ENCODE measurements at places on chromosomes 13 and 19. TPM values are rescaled to one million over a fixed set of nuclear protein-coding genes. Genes with fewer than 3 reads are reported as not detected.
A peak's percentile ranks its signal among the peaks of the same experiment; 100 is the strongest.

DNA sequence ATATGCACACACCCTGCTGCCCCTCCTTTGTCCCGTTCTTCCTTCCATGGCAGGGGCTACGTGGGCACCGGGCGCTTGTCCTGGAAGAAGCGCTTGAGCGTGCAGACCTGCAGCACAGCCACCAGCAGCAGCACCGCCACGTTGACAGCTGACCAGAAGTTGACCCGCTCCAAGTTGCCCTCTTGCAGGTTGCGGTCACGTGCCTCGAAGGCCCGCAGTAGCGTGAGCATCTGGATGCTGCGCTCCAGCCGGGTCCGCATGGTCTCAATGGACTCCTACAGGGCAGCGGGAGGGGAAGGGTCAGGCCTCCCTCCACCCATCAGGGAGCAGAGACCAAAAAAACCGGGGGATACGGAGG is 3.1 kb downstream of the TMED1 start:
- H3K27ac ChIP-seq: no peak overlapping the region
- peaks cover 50% of the 10 kb centered on the region for H3K36me3 ChIP-seq
- no peak overlapping the region for H3K4me3 ChIP-seq
- H3K4me1 ChIP-seq: peaks cover 6% of the 10 kb centered on the region
- H3K27me3 ChIP-seq: no peaks in the 10 kb centered on the region

DNA sequence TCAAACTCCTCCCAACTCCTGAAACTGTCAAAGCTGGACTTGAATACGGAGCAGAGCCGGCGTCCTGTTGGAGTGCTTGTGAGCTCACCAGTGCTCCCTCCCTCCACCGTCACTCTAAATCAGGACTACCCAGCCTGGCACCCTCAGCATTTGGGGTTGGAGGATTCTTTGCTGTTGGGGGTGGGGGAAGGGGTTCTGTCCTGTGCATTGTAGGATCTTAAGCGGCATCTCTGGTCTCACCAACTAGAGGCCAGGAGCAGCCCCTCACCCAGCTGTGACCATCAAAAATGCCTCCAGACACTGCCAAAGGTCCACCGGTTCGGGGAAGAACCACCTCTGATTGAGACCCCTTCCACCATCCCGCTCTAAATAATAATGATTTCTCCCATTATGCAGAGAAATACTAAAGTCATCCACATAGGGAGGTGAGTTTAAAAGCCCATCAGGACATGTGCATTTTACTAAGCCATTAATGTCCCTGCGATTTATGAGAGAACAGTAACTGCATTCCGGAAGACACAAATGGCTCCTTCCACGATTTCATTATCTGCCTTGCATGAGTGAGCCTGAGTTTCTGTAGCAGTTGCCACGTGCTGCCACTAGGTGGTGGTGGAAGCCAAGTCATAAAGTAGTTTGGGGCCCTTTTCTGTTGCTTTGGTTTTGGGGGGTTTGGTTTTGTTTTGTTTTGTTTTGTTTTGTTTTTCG is 16.1 kb upstream of the USP29 start:
- H3K27me3 ChIP-seq: peaks cover 9% of the 10 kb centered on the region
- peak overlapping the region; percentile 46 for H3K27ac ChIP-seq
- peak overlapping the region; percentile 71 for H3K4me3 ChIP-seq
- peaks cover 6% of the 10 kb centered on the region for H3K4me1 ChIP-seq
- no peaks in the 10 kb centered on the region for H3K36me3 ChIP-seq

DNA sequence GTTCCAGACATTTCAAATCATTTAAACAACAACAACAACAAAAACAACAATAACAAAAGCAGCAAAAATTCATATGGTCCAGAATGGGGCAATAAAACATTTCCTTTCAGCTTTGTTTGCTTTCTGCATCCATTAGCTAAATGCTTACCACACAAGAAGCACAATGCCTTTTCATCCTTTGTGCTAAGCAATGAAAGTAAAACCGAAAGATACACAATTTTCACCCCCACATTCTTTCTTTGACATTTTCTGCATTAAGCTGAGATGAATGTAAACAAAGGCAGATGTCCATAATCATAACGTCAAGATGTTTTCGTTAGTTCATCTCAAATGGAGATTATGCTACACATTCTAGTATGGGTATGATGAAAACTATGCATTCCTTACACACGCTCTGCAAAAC is 568.5 kb downstream of the SLITRK6 start:
- H3K4me3 ChIP-seq: no peak overlapping the region
- no peak overlapping the region for H3K27ac ChIP-seq

GRCh38 chr19:13834244-13835069 is 39.2 kb downstream of the ZSWIM4 start:
- no peaks in the 10 kb centered on the region for H3K27me3 ChIP-seq
- ATAC-seq: no peak
- peaks cover 9% of the 10 kb centered on the region for H3K4me1 ChIP-seq
- peaks cover 85% of the 10 kb centered on the region for H3K36me3 ChIP-seq

DNA sequence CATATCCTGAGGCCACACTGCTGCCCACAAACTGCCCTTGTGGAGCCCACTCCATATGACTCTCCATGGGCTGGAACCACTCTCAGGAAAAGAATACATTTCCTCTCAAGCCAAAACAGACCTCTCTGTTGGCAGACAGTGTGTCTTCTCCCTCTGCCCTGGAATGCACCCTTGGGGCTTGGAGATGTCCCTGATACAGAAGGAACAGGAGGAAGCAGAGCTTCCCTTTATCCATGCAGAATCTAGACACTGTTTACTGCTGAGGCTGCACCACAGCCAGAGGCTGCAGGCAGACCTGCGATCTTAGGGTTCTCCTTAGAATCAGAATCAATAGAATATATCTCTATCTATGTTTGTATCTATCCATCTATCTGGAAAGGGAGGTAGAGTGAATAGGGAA is 26.8 kb upstream of the CYP4F8 start:
- H3K4me1 ChIP-seq: no peaks in the 10 kb centered on the region
- ATAC-seq: no peak
- no peak overlapping the region for H3K27ac ChIP-seq
- H3K36me3 ChIP-seq: no peaks in the 10 kb centered on the region
- H3K27me3 ChIP-seq: peaks cover 19% of the 10 kb centered on the region

DNA sequence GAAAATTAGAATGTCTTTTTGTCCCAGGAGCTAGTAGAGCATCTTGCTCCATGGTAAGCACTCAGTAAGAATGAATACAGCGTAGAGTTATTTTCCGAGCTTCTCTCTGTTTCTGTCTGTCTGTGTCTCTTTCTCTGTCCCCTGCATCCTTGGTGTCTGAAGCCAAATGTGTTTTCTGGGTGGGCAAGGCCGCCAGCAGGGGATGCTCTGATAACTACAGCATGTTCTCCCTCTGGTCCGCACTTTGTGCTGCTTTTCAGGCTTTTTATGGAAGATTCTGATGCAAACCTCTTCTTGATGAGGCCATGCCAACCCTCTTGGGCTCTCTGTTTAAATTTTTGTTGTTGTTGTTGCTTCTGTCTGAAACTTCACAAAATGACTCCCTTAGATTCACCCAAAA is 142.8 kb upstream of the UBL3 start:
- H3K36me3 ChIP-seq: no peaks in the 10 kb centered on the region
- no peaks in the 10 kb centered on the region for H3K27me3 ChIP-seq
- no peak overlapping the region for H3K27ac ChIP-seq
- no peak overlapping the region for H3K4me3 ChIP-seq
- no peak for ATAC-seq
- H3K4me1 ChIP-seq: no peaks in the 10 kb centered on the region

DNA sequence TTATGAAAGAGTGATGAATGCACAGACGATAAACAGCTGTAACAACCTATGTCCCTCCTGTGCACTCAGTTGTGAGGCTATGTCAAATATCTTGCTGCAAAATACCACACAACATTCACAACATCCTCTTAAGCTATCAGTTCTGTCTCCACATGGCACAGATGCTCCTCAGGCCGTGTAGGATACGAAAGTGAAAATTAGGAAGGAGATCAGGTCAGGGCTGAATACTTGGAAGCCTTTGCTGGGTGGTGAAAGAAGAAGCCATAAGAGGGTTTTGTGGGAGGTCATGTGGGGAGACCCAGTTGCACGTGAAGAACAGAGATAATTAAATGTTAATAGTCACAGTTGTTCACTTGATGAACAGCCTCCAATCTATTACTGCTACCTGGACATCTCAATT is 58.9 kb downstream of the RXFP2 start:
- peaks cover 10% of the 10 kb centered on the region for H3K4me1 ChIP-seq
- no peaks in the 10 kb centered on the region for H3K27me3 ChIP-seq
- H3K27ac ChIP-seq: no peak overlapping the region
- H3K36me3 ChIP-seq: no peaks in the 10 kb centered on the region
- H3K4me3 ChIP-seq: no peak overlapping the region

- H3K4me3 ChIP-seq: no peak overlapping the region
- no peak for ATAC-seq
- H3K27ac ChIP-seq: no peak overlapping the region
- no peaks in the 10 kb centered on the region for H3K36me3 ChIP-seq
- H3K27me3 ChIP-seq: no peaks in the 10 kb centered on the region
These were observed 773.2 kb upstream of the SLC10A2 start for GRCh38 chr13:103839460-103839859.

- H3K27ac ChIP-seq: no peak overlapping the region
- H3K27me3 ChIP-seq: no peaks in the 10 kb centered on the region
- peaks cover 10% of the 10 kb centered on the region for H3K4me1 ChIP-seq
- ATAC-seq: no peak
- no peak overlapping the region for H3K4me3 ChIP-seq
These were observed 195.8 kb downstream of the FOXO1 start for GRCh38 chr13:40470660-40471059.

GRCh38 chr13:108352599-108352998 is 83.1 kb downstream of the TNFSF13B start:
- no peak overlapping the region for H3K27ac ChIP-seq
- H3K4me3 ChIP-seq: no peak overlapping the region
- ATAC-seq: no peak
- no peaks in the 10 kb centered on the region for H3K27me3 ChIP-seq
- H3K36me3 ChIP-seq: no peaks in the 10 kb centered on the region

GRCh38 chr19:18985257-18985656 is 44.2 kb upstream of the HOMER3 start:
- H3K27me3 ChIP-seq: peaks cover 3% of the 10 kb centered on the region
- H3K36me3 ChIP-seq: no peaks in the 10 kb centered on the region
- H3K4me3 ChIP-seq: no peak overlapping the region
- no peaks in the 10 kb centered on the region for H3K4me1 ChIP-seq
- no peak for ATAC-seq

DNA sequence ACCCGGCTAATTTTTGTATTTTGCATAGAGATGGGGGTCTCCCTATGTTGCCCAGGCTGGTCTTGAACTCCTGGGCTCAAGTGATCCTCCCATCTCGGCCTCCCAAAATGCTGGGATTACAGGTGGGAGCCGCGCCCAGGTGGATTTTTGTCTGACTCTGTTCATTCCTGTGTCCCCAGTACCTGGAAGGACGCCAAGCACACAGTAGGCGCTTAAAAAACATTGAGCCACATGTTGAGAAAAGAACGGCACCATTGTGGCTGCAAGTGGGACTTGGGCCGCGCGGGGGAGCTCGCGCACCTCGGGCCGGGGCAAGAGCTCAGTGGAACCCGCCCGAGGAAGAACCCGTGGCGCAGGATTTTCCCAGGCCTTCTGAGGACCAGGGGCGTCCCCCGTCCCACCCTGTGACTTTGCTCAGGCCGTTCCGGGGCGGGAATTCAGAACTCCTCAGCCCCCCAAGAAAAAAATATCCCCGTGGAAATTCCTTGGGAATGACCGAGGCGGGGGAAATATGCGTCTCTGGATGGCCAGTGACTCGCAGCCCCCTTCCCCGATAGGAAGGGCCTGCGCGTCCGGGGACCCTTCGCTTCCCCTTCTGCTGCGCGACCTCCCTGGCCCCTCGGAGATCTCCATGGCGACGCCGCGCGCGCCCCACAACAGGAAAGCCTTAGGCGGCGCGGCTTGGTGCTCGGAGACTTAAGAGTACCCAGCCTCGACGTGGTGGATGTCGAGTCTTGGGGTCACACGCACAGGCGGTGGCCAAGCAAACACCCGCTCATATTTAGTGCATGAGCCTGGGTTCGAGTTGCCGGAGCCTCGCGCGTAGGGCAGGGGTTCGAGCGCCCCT is 1.4 kb upstream of the ICAM1 start:
- H3K4me1 ChIP-seq: peaks cover 7% of the 10 kb centered on the region
- ATAC-seq: peak; percentile 64
- H3K27me3 ChIP-seq: no peaks in the 10 kb centered on the region
- peak overlapping the region; percentile 89 for H3K27ac ChIP-seq

GRCh38 chr13:114244637-114245036 is 9.9 kb downstream of the CDC16 start:
- H3K27me3 ChIP-seq: no peaks in the 10 kb centered on the region
- H3K4me1 ChIP-seq: peaks cover 3% of the 10 kb centered on the region
- H3K36me3 ChIP-seq: peaks cover 99% of the 10 kb centered on the region
- no peak overlapping the region for H3K4me3 ChIP-seq
- H3K27ac ChIP-seq: no peak overlapping the region

DNA sequence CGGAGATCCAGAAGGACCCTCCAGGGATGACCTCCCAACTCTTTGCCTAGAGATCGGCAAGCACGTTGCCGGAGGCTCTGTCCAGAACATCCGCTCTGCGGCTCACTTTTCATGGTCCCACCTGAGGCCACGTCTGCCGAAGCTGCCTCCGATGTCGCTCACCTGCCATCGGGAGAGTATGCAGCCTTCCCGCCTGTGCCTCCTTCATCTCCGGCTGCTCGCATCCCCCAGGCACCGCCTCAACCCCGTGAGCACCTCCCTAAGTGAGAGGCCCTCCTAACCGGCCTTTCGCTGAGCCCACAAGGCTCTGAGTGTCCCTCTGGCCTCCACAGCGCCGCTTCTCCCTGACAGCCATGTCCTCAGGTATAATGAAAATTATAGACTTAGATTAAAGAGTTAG is 275.1 kb downstream of the EFNB2 start:
- H3K4me1 ChIP-seq: no peaks in the 10 kb centered on the region
- ATAC-seq: no peak
- no peaks in the 10 kb centered on the region for H3K36me3 ChIP-seq
- H3K27me3 ChIP-seq: peaks cover 5% of the 10 kb centered on the region

GRCh38 chr19:49512970-49513745 is 697 bp downstream of the FCGRT start:
- no peaks in the 10 kb centered on the region for H3K36me3 ChIP-seq

The FPR3 gene
- not detected for total RNA-seq

The LRRC63 gene
- 1.0 TPM for total RNA-seq

The TSPAN16 gene
- total RNA-seq: not detected

The OR7A10 gene
- total RNA-seq: not detected

The ARHGEF7 gene
- total RNA-seq: 70.2 TPM

The TMTC4 gene
- 14.0 TPM for total RNA-seq

The IFNL1 gene
- not detected for total RNA-seq

Measured in activated T-helper 17 cell treated with anti-CD3 and anti-CD28 coated beads, Interleukin-2, amount 50 U/mL, for 72 hours (primary cell).